ENCODE measurements at places on chromosomes 7 and 10.

DNA sequence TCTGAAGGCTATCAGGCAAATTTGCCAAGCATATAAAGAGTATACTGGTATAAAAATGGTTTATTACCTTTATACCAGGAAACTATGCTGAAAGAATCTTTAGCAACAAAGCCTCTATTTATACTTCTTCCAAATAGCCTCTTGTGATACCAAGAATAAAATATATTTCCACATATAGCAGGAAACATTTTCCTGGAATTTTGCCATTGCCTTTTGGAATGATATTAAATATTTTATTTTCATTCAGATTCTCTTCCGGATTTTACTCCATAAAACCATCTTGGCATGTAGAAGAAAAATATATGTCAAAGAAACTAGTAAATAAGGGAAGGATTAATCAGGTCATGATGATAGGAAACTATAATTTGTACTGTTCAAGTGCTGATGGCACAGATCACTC lies 17.7 kb downstream of the SOSTDC1 start:
- no peak for DNase-seq

- no peak for DNase-seq
Measured at GRCh38 chr7:155584763-155585531, 38.6 kb upstream of the CNPY1 start.

- DNase-seq = no peak
Measured at GRCh38 chr10:30792025-30792424, 162.5 kb upstream of the LYZL2 start.

GRCh38 chr7:52271703-52272102 lies 763.7 kb upstream of the POM121L12 start:
- DNase-seq = no peak

GRCh38 chr7:37901890-37902524 lies 14.6 kb downstream of the SFRP4 start:
- no peak for DNase-seq

DNA sequence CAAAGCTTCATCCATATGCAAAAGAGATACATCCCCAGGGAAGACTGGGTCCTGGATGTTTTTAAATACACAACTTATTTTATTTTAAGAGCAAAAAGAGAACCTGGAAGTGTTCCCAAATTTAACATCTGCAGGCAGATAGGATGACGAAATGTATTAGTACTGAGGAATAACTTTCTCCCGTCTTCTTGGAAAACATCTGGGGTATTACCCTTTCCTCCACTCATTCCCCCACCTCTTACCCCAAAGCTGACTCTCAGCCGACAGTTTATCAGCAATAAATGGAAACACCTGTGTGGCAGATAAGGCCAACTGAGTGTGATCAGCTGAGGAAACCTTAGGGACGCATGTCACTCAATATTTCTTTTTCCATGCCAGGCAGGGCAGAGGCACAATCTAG lies 435.6 kb upstream of the NPVF start:
- DNase-seq = no peak

DNA sequence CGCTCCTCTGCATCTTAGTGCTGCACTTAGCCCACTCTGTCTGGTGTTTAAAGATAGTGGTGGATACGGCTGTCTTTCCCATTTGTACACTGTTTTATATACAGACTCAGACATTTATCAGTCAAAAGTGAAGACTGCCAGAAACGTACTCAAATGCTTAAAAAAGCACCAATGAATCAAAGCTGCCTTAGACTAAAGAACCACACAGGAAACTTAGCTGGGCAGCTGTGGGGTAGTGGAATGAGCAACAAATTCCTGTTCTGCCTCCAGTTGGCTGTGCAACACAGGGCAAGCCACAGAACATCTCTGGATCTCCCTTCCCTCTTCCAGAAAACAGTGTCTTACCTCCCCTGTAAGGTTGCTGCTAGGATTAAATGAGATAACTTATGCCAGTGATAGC lies 76.0 kb downstream of the ATXN7L1 start:
- no peak for DNase-seq

- DNase-seq = peak; percentile 93
Measured at GRCh38 chr10:97425964-97426775, at the start of gene PGAM1. Gene PGAM1, plus strand, starts transcription at chr10:97426191. Its CDS starts 117 bp downstream, at chr10:97426308.

DNA sequence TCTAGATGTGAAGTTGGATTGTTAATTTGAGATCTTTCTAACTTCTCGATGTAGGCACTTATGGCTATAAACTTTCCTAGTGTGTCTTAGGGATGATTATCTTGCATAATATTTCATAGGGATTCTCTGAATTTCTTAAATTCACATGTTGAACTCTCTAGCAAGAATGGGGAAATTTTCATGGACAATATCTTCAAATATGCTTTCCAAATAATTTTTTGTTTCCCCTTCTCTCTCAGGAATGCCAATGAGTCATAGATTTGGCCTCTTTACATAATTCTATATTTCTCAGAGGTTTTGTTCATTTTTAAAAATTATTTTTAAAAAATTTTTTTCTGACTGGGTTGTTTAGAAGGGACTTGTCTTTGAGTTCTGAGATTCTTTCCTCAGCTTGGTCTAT lies 68.9 kb downstream of the MGAM2 start:
- no peak for DNase-seq

- no peak for DNase-seq
Measured at GRCh38 chr10:118465300-118465874, 123.3 kb upstream of the FAM204A start.

DNA sequence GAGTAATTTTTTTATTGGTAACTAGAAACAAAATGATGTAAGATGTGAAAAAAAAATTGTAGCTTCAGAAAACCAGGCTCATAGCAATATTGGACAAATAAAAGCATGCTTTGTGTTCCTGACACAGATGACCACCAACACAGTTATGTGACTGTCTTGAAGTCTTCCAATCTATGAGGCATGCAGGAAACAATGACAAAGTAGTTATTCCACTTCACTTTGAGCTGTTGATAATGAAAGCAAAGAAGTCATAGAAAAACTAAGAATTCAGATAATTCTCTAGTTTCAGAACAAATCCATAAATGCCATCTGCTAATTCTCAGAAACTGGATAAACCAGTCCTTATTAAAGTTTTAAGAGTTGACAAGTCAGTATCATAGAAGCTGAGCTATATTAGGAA lies 378.4 kb upstream of the SEMA3D start:
- no peak for DNase-seq

DNA sequence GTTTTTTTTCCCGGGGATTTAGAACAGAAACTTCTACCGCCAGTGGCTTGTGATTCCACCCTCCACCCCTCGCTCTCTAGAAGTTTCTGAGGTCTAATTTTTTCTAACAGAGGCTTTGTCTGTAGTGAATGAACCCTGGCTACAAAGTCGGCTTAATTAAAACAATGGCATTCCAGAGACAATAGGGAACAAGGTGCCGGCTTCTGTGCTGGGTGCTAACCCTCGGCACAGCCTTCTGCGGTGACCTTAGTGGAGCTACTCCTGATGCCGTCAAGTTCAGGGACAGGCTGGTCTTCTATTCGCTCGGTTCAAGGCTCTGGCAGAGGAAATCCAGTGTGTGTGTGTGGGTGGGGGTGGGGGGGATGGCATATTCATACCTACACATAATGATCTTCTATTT lies 32.1 kb upstream of the ENO4 start:
- no peak for DNase-seq

GRCh38 chr7:108310351-108310750 lies 145.9 kb downstream of the NRCAM start:
- DNase-seq = no peak

- no peak for DNase-seq
Measured at GRCh38 chr7:30817371-30817767, 46.2 kb downstream of the MINDY4 start.

GRCh38 chr10:111392910-111393309 lies 316.1 kb downstream of the ADRA2A start:
- no peak for DNase-seq

GRCh38 chr10:3807928-3808496 lies 23.0 kb upstream of the KLF6 start:
- DNase-seq = no peak

DNA sequence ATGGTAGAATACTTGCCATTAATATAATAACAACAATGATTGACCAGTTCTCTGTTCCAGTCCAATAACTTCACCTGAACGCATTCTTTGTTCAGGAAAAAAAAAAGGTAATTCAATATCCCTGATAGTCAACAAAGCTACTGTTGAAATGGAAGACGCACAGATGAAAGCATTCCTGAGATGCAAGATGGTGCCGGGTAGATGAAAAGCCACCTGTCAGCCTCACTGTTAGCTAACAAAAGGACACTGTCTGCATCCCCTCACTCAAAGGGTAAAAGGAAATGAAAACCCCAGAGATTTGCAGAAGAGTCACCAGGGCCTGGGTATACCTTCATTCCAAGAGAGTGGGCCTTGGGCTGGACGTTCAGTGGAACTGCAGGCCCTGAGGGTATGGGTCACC lies 357.4 kb downstream of the PLXNA4 start:
- no peak for DNase-seq

- no peak for DNase-seq
Measured at GRCh38 chr7:756231-756927, 29.3 kb upstream of the PRKAR1B start.

GRCh38 chr10:51384971-51385370 lies 310.7 kb downstream of the PRKG1 start:
- no peak for DNase-seq

DNA sequence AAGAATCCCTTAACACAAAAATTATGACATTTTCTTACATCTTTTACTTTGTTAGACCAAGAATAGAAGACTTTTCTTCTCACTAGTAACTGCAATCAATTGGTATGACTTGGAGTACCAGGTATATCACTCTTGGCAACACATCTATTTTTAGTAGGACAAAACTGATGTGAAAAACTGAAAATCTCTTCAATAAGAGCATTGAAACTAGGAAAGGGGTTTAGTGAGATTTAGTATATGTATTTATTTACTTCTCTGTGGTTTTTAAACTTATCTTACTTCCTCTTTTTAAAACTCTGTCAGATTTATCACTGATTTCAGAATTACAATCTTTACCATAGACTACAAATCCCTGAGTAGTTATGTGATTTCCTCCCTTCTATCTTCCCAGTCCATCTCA lies 366.2 kb downstream of the PCDH15 start:
- DNase-seq = no peak

GRCh38 chr10:23448802-23449570 lies 10.1 kb downstream of the OTUD1 start:
- DNase-seq = no peak

DNA sequence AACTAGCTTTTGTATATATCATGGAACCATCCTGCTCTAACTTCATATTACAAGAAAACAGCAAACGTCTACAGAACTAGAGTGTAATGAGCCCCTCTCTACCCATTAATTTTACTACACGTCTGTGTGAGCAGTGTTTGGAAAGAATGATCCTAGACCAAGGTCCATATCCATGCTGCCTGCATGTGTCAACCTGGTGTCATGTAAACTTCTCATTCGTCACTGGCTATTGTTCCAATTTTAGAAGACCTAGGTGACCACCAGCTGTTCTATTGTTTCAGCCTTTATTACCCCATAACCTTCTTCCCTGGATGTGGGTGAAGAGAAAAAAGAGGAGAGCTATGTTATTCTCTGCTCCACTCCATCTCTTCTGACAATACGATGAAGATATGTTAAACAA lies 77.1 kb downstream of the CREM start:
- no peak for DNase-seq

GRCh38 chr7:28149291-28150101 lies 31.1 kb downstream of the JAZF1 start:
- no peak for DNase-seq

GRCh38 chr10:70676511-70676910 lies 4.2 kb downstream of the ADAMTS14 start:
- no peak for DNase-seq

DNA sequence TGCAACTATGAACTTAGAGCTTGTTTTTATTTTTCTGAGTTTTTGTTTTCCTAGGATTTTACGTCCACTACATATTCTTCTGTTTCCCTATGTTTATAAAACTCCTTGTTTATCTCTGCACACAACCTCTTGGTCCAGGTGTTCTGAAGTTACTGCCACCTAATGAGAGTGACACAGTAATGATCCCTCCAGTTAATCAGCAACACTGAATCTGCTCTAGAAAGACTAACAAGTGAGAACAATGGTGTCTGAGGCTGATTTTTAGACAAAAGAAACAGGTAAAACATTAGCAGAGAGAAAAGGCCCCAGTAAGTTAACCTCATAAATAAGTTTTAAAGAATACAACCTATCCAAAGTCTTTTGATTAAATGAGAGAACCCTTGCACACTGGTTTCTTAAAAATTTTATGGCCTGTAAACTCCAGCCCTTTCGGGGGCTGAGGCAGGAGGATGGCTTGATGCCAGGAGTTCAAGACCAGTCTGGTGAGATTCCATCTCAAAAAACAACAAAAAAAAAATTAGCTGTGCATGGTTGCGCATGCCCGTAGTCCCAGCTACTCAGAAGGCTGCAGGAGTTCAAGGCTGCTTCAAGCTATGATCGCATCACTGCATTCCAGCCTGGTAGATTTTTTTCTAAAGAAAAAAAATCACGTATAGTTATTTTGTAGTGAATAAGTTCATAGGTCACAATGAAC lies 397.6 kb downstream of the MAGI2 start:
- DNase-seq = no peak

DNA sequence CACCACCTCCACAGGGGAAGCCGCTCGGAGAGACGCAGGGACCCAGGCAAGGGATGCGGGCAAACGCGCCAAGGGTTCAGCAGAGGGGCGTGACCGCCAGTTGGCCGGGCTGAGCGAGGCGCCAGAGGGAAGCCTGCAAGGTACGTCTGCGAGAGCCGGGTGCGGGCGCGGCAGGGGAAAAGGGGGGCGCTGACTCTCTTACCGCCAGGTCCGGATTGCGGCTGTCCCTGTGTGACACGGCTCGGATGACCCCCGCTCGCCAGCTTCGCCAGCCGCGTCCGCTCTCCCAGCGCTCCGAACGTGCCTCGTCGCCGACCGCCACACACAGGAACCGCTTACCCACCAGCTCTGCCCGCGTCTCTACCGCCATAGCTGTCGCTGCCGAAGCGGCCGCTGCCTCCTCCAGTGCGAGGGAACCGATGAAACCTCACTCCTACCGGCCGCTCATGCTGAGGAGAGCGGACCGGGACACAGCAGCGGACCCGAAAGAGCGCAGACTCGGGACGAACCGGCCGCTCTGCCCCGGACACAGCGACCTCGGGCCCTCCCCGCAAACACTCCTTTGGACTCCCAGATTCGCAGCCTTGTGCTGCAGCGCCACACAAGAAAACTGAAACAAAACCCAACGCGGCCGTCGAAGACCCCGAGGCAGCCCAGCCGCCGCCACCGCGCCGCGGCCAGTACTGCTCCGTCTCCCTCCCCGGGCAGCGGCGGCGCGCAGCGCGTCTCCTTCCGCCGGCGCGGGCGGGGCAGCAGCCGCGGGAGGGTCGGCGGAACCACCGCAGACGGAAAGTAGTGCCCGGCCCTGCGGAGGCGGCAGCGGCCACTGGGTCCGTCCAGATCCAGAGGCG lies at the start of gene JMJD1C:
Gene JMJD1C (minus strand): TSS at position 685 of the 851 bp plus-strand sequence. CDS start 315 bp downstream, at position 370.
- peak; percentile 35 for DNase-seq

GRCh38 chr7:70574314-70574834 lies 557.6 kb upstream of the GALNT17 start:
- no peak for DNase-seq

GRCh38 chr7:70582927-70583895 lies 548.7 kb upstream of the GALNT17 start:
- peak; percentile 43 for DNase-seq

DNA sequence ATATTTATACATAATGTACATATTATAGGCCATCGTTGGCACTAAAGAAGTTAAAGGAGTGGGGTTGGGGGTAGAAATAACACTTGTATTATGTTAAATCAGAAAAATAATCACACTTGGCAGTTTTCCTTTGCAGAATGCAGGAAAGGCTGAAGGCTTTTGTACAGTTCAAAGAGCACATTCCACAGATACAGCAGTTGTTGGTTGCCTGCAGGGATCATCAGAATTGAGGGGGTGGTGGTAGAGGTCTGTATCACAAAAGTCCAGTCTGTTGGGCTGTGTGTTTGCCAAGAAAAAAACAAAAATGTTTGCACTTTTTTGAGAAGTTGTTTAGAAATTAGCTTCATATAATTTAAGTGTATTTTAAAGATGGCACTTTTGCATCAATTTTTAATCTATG lies 231.8 kb upstream of the FOXP2 start:
- no peak for DNase-seq
